ENCODE measurements at places on chromosomes 16 and 17.
A peak's percentile ranks its signal among the peaks of the same experiment; 100 is the strongest.

DNA sequence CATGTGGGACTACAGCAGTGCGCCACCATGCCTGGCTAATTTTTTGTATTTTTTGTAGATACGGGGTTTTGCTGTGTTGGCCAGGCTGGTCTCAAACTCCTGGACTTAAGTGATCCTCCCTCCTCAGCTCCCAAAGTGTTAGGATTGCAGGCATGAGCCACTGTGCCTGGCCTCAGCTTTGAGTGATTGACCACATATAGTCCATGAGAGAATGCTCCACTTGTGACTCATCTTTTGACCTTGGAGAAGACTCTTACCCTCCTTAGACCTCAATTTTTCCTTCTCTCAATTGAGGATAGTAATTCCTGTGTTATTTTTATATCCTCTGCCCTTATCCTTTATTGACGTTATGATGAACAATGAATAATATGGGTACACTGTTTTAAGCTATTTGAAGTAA, 30.9 kb upstream of the DUSP14 start:
- peak; percentile 88 for DNase-seq

GRCh38 chr16:59907611-59908010, 1173.5 kb upstream of the GOT2 start:
- no peak for DNase-seq

GRCh38 chr17:14776791-14777190, 475.9 kb downstream of the HS3ST3B1 start:
- DNase-seq, result peak; percentile 70

DNA sequence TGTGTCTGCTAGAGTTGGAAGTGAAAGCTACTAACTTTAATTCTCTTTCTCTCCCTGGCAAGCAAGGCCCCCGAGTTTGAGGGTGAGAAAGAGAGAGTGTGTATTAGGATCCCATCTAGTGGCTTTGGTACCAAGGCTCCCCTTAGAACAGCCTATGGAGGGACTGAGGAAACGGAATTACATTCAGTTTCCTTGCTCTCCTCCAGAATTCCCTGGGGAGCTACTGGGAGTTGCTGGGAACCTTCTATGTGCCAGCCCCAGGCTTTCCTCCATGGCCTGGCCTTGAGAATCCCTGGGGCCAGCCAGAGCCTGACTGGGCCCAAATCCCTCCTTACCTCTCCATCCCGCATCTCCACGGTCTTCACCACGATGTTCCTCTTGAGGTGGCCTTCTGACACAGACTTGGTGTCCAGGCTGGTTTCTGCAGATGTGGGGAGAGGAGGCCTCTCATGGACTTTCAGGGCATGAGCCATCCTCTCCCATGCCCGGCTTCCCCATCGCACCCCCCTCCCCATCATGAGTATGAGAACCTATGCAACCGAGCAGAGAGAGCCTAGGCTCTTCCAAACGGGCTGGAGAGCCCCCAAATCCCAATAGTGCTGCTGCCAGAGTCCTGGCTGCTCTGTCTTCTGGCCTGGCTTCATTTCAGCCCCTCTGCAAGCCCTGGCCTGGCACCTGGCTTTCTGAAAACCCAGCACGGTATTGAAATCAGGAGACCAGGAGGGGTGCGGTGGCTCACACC, 7.4 kb downstream of the GFAP start:
- DNase-seq, result no peak

DNA sequence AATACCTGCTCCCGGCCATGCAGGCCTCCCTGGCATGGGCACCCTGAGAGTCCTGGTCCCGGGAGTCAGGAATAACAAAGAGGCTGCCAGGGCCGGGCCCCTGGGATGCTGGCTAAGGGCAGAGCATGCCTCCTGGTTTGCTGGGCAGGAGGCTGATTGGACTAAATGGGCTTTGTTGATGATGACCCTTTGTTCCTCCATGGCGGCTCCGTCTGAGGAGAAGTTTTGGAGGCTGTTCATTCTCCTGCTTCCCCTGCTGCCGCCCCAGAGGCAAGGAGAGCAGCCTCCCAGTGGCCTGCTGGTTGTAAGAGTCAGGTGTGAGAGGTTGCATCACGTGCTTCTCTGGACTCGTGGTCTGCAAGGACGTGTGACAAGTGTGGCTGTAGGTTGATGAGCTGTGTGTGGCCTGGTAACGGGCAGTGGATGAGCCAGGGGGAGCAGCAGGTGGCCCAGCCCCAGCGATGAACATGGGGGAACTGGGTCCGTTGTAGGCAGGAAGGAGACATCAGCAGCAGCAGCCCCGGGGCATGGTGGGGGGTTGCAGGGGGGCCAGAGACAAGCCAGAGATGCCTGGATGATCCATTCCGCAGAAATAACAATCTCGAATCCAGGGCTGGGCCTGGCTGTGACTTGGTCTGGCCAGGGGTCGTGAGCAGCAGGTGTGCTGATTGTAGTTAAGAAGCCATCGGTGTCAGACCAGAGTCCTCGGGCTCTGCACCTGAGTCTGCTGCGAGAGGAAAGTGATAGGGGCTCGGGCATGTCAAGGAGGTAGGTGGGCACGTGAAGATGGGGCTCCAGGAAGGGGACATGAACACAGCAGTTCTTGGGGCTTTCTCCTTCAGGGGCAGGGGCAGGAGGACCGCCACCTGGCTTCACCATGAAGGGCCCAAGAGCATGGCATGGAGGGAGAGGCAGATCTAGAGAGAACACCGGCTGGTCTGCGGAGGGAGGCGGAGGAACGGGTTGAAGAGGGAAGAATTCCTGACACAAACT, 101.4 kb downstream of the TNFRSF13B start:
- DNase-seq, result no peak

DNA sequence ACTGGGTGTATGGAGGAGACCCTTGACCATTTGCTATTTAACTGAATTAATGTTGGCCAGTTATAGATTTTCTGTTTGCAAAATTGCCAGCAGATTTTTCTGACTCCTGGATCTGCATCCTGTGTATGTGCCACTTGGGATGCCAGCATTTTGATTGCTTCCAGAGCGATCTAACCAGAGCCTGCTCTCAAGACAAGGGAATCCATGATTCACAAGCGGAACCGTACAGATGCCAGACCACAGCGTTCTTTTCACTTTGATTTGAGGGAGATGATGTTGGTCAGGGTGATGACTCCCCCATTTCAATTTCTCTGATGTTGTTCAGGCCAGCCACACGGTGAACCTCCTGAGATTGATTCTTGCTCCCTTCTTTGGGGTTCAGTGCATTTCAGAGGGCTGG, 228.7 kb downstream of the CDH13 start:
- DNase-seq, result no peak

GRCh38 chr17:19748807-19749193, 702 bp upstream of the ALDH3A1 start:
- DNase-seq, result no peak

GRCh38 chr16:35745191-35745590, 2285.8 kb downstream of the TP53TG3F start:
- DNase-seq, result no peak
